ENCODE measurements at places on chromosomes 11 and 22.

DNA sequence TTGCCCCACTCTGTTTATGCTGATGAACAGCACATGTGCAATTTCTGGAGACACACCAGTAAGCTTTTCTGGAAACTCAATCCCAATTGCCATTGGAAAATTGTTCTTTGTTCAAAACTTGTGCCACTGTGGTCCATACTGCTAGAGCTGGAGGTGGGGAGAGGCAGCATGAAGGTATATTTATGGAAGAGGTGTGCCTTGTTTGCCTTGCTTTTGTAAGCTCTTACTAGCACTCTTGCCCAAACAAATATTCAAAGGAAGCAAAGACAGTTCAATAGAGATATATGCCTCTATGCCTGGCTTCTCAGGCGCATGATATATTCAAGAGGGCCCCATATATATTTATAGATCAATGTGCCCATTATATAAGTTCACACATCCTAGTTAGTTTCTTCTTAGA lies 42.7 kb downstream of the TIMP3 start:
- no peak for DNase-seq

GRCh38 chr11:104763930-104764709 lies 134.1 kb downstream of the CASP12 start:
- DNase-seq, result no peak

DNA sequence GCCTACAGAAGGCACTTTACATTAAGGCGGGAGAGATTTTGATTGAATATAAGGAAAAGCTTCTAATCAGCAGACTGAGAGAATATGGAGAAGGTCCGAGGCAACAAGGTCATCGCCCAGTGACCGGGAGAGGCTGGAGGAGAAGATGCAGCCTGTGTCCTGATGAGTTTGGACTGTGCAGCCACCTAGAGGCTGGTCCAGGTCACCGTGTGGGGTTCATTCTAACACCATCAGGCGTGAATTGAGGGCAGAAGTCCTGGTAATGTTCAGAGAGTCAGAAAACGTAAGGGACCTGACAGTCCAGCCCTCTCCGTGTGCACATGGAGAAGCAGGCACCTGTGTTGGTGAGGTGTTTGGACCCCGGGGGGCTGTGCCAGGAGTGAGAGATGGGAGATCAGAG lies 102.7 kb downstream of the FEZ1 start:
- no peak for DNase-seq

DNA sequence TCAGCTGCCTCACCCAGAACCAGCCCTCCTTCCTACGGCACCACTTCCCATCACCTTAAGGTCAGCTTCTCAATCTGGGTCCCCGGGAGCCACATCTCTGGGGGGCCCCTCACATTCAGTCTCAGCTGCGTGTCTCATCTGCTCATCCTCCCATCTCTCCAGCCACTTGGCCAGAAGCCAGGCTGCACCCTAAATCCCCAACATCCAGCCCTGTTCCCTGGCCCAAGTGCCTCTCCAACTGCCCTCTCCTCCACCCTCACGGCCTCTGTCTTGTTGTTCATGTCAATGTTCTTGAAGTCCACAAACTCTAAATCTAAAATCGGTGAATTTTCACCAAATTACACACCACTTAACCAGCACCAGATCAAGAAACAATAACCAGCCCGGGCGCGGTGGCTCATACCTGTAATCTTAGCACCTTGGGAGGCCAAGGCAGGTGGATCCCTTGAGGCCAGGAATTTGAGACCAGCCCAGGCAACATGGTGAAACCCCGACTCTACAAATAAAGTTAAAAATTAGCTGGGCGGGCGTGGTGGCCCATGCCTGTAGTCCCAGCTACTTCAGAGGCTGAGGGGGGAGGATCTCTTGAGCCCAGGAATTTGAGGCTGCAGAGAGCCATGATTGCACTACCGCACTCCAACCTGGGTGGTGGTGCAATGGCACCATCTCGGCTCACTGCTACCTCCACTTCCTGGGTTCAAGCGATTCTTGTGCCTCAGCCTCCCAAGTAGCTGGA lies 33.7 kb downstream of the A4GALT start:
- DNase-seq, result no peak

DNA sequence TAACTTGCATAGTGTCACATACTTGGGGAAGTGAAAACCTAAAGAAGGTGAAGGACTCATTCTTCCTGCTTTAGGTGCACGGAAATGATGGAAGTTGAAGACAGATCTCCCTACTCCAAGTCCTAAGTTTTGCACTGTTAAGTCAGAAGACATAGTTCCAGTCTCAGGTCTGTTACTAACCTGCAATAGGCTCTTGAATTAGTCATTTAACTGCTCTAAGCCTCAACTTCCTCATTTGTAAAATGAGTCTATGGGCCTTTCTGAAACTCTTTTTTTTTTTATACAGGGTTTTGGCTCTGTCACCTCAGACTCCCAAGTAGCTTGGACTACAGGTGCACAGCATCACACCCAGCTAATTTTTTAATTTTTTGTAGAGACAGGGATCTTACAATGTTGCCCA lies 30.8 kb upstream of the POU2AF1 start:
- no peak for DNase-seq

GRCh38 chr11:96523656-96524055 lies 133.8 kb downstream of the JRKL start:
- DNase-seq, result no peak

All from activated naive CD8-positive, alpha-beta T cell treated with anti-CD3 and anti-CD28 coated beads, Interleukin-2, amount 50 U/mL, for 16 hours (primary cell).